Hepatic stellate cell (primary cell): ENCODE measurements at places on chromosomes 4 and X.
A peak's percentile ranks its signal among the peaks of the same experiment; 100 is the strongest.

GRCh38 chr4:96164814-96165351 lies 325.0 kb downstream of the PDHA2 start:
- DNase-seq: peak; percentile 43

DNA sequence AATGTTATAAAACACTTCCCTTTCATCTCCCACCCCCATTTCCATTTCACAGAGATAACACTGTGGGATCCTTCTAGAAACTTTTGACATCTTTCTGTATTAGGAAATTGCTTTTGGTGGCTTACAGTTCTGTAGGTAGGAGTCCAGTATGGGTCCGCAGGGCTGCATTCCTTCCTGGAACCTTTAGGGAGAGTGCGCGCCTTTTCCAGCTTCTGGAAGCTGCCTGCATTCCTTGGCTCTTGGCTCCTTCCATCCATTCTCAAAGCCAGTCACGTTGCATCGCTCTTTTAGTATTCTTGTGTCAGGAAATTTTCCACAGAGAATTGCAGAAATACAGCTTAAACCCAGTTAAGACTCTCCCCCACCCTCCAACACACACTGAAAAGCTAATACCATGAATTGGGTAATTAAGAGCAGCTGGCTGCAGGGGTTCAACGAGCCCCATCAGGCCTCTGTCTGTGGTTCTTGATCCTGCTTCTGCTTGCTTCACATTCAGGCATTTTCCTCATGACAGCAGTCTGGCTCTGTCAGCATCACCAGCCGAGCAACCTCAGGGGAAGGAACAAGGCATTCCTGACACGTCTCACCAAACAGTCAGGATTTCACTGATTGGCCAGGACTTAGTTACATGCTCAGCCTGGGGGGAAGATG lies 48.8 kb downstream of the SEPTIN11 start:
- DNase-seq: no peak

GRCh38 chr4:185408432-185408831 lies 11.8 kb downstream of the ANKRD37 start:
- DNase-seq: no peak

DNA sequence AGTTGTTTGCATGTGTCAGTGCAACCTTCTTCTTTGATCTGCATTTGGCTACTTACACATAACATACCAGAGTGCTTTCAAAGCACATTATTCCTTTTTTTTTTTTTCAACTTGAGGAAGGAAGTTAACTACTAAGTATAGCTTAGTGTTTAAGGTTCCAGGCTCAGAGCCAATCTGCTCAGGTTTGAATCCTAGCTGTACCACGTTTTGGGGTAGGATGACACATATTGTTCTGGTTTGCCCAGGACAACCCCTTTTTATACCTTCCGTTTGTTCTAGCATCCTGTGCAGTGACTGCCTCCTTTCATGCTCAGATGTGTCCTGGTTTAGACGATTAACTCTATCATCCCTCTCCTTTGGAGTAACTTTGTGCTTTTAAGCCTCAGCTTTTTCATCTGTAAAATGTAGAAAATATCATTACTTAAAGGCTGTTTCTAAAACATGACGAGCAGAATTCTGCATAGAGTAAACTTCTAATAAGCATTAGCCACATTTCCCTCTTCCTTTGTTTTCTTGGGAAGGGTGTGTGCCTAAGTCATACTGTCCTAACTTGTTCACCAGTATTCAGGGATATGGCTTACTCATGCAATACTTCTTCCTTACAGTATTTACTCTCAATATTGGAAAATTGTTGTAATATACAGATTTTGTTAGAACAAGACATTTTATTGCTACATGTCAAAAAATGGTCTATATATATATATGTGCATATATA lies 281.3 kb downstream of the C4orf33 start:
- no peak for DNase-seq

DNA sequence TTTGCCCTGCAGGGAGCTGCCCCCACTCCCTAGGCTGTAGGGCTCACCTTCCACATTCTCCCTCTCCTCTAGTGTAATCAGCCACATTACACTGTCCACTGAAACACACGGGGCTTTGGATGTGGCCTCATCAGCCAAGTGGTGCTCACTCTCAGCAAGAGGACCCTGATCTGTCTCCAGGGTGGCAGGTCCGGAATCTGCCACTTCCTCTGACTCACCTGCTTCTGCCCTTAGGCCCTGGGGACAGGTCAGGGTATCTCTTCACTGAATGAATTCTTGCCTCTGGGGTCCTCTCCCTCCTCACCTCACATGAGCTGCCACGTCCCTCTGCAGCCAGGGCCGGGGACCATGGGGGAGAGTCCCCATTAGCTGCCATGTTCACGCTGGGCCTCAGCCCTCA lies 15.9 kb downstream of the ZNF41 start:
- DNase-seq: no peak

GRCh38 chr4:94642561-94642866 lies 115.2 kb upstream of the BMPR1B start:
- DNase-seq: no peak

DNA sequence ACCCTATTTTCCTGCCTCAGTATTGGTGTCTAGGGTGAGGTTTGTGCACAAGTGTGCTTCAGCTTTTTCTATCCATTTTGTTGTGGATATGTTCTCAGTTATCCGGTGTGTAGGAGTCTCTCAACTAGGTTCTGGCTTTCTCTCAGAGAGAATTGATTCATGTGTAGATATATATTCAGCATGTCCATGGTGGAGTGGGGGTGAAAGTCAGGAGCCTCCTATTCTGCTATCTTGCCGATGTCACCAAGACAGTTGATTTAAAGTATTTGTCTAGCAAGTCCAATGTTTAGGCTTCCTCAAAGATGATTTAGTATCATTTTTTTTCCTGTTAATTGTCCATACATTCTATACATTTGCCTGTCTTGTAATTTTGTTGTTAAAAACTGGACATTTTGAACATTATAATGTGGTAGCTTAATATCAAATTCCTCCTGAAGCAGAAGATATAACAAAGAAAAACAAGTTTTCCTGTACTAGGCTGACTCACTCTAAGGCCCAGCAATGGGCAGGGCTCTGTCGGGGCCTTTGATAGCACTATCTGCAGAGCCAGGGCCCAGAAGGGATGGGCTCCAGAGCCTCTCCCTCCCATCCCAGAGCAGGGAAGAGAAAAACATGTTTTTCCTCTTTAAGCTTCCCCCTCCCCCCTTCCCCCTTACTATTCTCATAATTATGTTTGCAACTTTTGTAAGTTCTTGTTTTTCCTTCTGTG lies 37.6 kb downstream of the GLUD2 start:
- no peak for DNase-seq

GRCh38 chr4:173482330-173482931 lies 47.6 kb downstream of the HAND2 start:
- no peak for DNase-seq

DNA sequence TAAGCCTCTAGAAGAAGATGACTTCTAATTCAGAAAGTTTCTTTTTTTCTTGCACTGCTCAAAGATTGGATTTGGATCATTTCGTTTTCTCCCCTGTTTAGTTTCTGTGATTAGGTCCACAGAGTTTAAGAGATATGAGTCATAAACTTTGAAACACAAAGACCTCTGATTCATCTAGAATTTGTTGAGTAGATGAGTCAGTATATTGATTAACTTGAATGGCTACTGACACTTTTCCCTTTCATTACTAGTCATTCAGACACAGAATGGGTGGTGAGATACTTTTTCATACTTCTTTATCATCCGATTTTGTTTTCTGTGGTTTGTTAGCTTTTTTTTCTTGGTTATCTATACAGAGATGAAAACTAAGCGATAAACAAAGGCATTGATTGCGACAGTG lies 34.1 kb upstream of the AFF2 start:
- no peak for DNase-seq

DNA sequence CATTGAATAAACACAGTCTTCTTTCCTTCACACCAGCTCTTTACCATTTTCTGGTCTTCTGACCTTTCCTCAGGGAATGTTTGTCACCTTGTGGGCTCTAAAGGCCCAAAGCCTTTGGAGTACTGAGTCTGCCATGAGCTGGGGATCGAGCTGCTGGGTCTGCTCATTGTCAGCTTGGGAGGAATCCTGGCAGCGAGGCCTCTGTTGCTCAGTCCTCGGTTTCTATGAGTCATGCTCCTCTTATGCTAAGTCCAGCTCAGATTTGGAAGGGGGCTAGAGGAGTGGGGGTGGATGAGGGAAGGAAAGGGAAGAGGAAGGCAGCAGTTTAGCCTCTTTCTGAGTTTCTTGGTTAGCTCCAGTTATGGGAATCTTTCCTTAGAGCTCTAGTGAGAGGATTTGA lies 31.1 kb downstream of the NHSL2 start:
- peak; percentile 68 for DNase-seq

DNA sequence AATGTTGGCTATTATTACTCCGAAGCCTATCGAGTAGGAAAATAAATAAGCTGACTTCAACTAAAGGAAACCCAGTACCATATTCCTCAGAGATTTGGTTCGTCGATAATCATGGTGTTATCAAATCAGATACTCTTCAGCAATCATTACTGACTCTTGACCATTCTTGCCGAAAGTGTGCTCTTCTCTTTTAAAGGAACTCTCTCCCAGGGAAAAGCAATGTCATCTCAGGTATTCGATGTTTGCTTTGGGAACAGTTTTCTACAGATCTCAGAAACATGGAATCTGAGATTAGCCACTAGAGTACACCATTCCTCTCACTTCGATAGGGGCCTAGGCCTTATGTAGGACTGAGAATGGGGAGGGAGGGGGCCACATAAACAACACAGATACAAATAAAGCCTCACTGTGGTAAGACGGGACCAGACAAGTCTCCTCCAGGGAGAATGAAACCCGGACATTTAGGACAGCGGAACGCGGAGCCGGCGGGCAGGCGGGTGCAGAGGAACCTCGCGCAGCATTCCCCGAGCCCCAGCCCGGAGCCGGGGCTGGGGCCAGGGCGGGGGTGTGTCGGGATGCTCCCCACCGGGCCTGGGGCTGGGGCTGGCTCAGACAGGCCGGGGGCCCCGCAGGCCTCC lies 581 bp downstream of the DNAJB14 start:
- DNase-seq: peak; percentile 59

DNA sequence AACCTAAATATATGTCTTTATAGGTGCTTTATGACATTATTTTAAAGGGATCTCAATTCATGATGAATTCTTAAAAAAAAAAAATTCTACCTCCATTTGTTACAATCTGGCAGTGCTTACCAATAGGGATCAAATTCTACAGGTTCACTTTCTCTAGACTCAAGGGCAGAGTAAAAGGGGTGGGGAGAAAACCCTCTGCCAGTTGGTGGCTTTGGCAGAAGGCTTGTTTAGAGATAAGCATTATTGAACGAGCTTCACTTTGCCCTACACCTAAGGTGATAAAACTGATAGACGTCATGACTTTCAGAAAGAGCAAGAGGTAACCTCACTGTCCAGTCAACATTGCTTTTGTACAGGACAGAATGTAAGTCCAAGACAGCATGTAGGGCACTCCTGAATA lies 53.6 kb downstream of the OSTC start:
- no peak for DNase-seq

- DNase-seq: no peak
Measured at GRCh38 chr4:67549123-67549522, 3.8 kb upstream of the CENPC start.

DNA sequence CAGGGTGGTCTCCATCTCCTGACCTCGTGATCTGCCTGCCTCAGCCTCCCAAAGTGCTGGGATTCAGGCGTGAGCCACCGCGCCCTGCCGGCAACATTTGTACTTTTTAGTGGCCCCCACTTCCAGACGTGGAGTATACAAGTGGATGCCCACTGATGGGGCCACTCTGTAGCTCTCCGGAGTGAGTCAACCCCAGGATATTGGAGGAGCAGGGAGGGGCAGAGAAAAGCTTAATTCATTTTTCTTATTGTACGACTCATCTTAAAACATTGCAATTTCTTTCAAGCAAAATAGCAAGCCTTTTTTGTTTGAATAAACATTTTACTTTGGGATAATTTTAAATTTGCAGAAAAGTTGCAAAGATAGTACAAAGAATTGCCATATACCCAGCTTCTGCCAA lies 34.6 kb downstream of the FAM9C start:
- no peak for DNase-seq

GRCh38 chr4:164440199-164440598 lies 313.7 kb upstream of the SMIM31 start:
- DNase-seq: no peak

GRCh38 chrX:119482041-119482440 lies 13.8 kb downstream of the SLC25A5 start:
- no peak for DNase-seq

DNA sequence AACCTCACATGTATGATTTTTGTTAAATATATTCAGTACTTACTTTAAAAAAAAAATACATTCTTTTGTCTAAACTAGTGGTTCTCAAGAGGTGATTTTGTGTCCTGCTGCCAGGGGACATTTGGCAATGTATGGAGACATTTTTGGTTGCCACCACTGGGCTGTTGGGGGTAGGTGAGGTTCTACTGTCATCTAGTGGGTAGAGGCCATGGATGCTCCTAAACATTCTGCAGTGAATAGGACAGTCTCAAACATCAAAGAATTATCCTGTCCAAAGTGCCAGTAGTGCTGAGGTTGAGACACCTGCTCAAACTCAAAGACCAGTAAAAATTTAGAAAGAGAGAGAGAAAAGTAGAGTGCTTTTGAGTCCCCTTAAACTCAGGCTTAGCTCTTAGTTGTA lies 32.9 kb upstream of the PGM2 start:
- peak; percentile 11 for DNase-seq

DNA sequence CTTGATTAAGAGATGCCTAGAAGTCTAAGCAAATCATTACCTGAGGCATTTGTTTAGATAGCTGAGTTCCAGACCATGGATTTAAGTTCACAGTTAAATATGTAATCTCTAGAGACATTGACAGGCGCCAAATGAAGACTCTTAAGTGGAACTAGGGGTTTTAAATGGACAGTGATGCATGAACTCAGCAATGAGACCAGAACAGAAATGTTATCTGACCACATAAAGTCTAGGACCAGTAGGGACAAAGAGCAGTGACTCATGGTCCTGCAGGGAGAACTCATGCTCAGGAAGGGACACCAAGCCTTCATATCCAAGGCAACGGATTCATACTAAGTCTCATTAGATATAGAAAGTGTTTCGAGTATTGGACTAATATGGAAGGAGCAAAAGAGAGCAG lies 152.3 kb downstream of the PPARGC1A start:
- DNase-seq: no peak

- no peak for DNase-seq
Measured at GRCh38 chr4:71239365-71239764, 99.5 kb upstream of the SLC4A4 start.

- DNase-seq: peak; percentile 84
Measured at GRCh38 chr4:10611673-10612072, 72.9 kb downstream of the CLNK start.

GRCh38 chr4:27308379-27308778 lies 447.7 kb downstream of the STIM2 start:
- DNase-seq: no peak
